ENCODE measurements at places on chromosomes 3 and 15. TPM values are rescaled to one million over a fixed set of nuclear protein-coding genes. Genes with fewer than 3 reads are reported as not detected.

ZCWPW2 gene
- total RNA-seq, result 1.0 TPM

ATP10A gene
- 36.6 TPM for total RNA-seq

VILL gene
- total RNA-seq, result 1.5 TPM

ACTC1 gene
- 860 TPM for total RNA-seq

GP9 gene
- not detected for total RNA-seq

C15orf62 gene
- 0.19 TPM for total RNA-seq

HOMER2 gene
- total RNA-seq, result 12.2 TPM

IL16 gene
- total RNA-seq, result 0.36 TPM

MORC1 gene
- not detected for total RNA-seq

CORO2B gene
- 6.2 TPM for total RNA-seq

GHSR gene
- total RNA-seq, result not detected
